Stimulated activated CD4-positive, alpha-beta T cell treated with anti-CD3 and anti-CD28 coated beads, TNF-alpha, amount 100 ng/mL, for 4 hours (primary cell): ENCODE measurements at places on chromosomes 2 and 18.

GRCh38 chr2:26537069-26537825 lies 59.3 kb upstream of the OTOF start:
- DNase-seq = no peak

- no peak for DNase-seq
Measured at GRCh38 chr18:27956001-27956640, 220.8 kb downstream of the CDH2 start.

DNA sequence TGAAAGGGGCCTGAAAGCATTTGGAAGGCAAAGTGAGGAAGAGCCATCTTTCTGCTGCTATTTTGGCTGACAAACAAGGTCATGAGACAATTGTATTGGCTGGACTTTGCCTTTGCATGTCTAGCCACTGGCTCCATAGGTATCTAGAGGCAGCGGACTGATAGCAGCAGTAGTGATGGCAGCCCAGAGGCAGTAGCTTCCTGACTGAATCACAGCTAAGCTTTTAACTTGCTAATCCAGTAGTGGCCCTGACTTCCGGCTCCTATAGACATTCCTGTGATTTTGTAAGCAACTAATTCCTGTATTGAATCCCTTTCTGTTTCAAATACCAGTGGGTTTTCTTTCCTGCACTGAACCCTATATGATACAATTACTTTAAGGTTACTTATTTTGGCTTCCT lies 69.8 kb upstream of the PDE1A start:
- no peak for DNase-seq

DNA sequence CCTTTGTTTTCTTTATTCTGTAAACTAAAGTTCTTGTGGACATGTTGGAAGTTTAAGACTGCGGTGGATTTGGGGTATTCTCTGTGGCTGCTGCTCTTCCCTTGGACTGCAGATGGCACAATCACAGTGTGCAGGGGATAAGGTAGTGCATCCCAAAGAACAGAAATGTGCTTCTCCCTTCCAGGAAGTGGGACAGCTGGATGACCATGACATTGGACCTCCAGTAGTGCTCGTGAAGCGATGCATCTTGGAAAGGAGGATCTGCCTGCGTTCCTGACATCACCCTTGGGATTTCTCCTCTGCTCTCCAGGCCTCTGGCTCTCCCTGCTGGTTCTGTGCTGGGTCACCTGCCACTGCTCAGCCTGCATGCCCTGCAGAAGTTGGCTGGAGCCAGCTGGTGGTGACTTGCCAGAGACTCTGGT lies 109.9 kb downstream of the SLC4A3 start:
- no peak for DNase-seq

- no peak for DNase-seq
Measured at GRCh38 chr2:171813126-171813525, 80.9 kb downstream of the SLC25A12 start.

DNA sequence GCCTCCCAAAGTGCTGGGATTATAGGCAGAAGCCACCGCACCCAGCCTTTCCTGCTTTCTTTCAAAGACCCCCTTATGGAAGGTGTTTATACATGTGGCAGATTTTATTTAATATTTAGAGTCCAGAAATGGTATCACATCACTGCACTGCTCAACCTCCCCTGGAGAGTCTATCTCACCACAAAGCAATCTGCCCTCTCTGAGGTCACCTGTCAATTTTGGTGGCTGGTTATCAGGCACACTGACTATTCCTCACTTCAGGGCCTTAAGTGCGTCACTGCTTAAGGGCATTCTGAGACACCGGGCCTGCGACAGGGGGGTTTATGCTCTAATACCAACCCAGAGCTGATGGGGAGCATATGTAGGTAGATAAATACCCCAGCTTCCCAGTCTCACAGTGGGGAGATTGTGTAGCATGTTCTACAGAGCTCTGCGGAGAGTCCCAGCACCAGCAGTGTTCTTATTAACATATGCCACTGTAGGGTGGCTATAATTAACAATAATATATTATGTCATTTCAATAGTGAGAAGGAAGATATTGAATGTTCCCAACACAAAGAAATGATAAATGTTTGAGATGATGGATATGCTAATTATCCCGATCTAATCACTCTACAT lies 42.7 kb upstream of the ZDBF2 start:
- no peak for DNase-seq

DNA sequence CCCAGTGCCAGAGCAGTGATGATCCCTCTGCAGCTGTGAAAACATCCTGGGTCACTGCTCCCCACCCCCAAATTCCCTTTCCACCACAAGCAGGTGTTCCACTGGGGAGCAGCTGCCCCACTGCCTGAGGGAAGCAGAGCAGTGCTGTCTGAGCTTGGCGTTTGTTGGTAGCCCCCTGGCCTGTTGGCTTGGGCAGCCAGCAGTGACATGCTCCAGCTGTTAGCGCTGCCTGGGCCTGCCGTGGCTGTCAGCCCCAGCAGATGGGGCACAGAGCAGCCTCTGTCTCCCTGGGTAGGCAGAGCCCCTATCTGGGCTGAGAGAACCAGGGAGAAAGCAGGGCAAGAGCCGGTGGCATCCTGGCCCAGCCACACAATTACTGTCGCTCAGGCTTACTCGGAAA lies 247.7 kb downstream of the GLI2 start:
- no peak for DNase-seq

GRCh38 chr2:173148520-173148919 lies 72.9 kb downstream of the MAP3K20 start:
- no peak for DNase-seq

- no peak for DNase-seq
Measured at GRCh38 chr2:41716497-41716896, 331.3 kb upstream of the PKDCC start.

GRCh38 chr2:86044045-86044444 lies 61.6 kb downstream of the POLR1A start:
- DNase-seq = no peak

- DNase-seq = peak; percentile 83
Measured at GRCh38 chr18:10525697-10526560, at the start of gene NAPG. NAPG (plus strand) TSS chr18:10526027; CDS start chr18:10526103, 76 bp downstream.
